Posterior cingulate gyrus (tissue), 11 donors: ENCODE measurements at places on chromosomes 12 and 14.

DNA sequence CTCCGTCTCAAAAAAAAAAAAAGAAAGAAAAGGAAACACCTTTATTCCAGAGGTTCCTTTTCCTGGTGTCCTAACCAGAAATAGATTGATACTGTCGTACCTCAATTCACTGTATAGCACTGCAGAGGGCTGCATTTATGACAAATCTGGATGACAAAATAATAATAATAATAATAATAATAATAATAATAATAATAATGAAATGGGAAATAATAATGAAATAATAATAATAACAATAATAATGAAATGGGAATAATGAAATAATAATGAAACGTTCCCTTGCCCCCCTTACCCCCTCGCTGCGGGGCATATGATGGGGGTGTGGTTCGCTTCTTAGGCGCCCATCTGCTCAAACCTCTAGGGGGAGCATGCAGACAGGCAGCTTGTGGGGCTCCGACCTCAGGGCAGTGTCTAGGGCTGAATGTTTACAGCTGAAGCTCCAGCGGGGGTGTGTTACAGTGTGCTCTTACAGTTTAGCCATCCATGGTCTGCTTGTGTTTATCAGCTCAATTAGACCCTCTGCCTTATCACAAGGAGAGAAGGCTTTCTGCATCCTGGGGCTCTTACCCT, 1088.3 kb upstream of the SEL1L start:
- no peak for DNase-seq

DNA sequence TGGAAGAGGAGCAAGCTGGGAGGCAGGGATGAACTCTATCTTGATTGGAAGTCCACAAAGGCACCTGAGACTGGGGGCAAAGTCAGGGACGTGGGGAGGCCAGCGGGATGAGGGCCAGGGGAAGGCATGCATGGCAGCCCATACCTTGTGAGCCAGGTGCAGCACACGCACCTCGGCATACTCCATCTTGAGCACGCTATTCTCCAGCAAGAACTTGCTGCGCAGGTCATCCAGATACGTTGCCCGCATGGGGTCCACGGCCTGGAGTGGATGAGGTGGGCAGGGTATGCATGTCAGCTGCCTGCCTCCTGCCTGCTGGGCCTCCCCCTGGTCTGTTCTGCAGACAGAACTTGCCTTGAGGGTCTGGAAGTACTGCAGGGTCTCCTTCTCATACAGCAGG, 3.9 kb downstream of the RABGGTA start:
- DNase-seq = no peak

GRCh38 chr12:109244073-109244472, 65.0 kb downstream of the FOXN4 start:
- DNase-seq = no peak

- no peak for DNase-seq
Observed at GRCh38 chr14:65791191-65791981, 378.9 kb downstream of the FUT8 start.

DNA sequence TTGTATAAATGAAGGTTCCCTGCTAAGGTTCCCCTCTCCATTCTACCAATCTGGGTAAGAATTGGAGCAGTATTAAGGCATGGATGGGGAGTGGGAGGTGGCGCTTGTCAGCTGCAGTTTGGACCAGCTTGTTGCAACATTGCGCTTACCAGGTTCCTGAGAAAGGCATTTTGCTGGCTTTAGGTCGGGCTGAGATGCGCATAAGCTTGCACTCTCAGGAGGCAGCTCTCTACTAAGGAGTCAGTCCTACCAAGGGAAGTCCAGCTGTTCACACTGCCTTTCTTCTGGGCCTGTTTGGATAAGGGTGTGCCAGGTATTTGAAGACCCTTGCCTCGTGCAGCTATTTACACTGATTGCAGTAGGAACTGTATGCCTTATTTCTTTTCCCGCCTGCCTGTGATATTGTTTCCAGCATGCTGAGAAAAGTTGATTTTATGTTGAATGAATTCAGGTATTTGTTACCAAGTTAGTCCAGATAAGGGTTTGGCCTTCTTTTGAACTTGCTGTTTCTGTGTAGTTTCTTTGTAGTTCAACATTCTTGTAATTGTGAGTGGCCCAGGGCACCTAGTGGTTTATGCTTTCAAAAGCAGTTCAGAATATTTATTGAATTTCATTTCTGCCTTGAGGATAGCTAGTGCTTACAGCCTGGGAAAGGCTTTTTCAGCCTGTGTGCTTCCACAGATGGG, 2.6 kb downstream of the MLEC start:
- no peak for DNase-seq

GRCh38 chr12:22287101-22287500, 47.4 kb downstream of the ST8SIA1 start:
- DNase-seq = no peak

- DNase-seq = no peak
Observed at GRCh38 chr14:89386212-89386886, 30.7 kb downstream of the FOXN3 start.

GRCh38 chr12:132399092-132400010, 70.0 kb upstream of the GALNT9 start:
- peak; percentile 76 for DNase-seq

DNA sequence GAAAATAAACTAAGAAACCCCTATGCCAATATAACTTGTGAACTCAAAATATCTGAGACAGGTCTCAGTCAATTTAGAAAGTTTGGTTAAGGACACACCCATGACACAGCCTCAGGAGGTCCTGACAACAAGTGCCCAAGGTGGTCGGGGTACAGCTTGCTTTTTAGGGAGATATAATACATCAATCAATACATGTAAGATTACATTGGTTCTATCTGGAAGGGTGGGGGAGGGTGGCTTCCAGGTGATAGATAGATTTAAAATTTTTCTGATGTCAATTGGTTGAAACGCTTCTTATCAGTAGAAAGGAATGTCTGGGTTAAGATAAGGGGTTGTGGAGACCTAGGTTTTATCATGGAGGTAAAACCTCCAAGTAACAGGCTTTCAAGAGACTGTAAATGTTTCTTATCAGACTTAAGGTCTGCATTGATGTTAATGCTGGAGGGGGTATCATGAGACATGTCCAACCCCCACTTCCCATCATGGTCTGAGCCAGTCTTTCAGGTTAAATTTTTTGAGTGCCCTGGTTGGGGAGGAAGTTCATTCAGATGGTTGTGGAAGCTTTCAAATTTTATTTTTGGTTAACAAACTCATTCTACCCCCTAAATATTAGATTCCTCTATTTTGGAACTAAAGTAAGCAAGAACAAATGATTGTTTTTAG, 82.0 kb upstream of the RASSF8 start:
- no peak for DNase-seq

GRCh38 chr12:103589517-103589916, 2.4 kb downstream of the STAB2 start:
- DNase-seq = no peak

GRCh38 chr12:27081668-27082111, 688 bp downstream of the C12orf71 start:
- no peak for DNase-seq

DNA sequence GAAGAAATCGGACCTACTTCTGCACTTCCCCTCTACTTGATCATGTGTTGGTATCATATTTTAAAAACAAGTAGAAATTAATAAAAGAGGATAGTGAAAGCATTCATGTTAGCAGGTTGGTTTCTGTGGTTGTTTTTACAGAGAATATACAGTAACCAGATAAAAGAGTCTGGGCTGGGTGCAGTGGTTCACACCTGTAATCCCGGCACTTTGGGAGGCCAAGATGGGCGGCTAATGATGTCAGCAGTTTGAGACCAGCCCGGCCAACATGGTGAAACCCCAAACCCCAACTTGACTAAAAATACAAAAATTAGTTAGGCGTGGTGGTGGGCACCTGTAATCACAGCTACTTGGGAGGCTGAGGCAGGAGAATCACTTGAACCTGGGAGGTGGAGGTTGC, 55.9 kb downstream of the LRP6 start:
- no peak for DNase-seq

GRCh38 chr12:18898470-18898869, 160.6 kb downstream of the CAPZA3 start:
- DNase-seq = no peak

- DNase-seq = no peak
Observed at GRCh38 chr14:86935241-86935885, 1057.6 kb downstream of the GALC start.

DNA sequence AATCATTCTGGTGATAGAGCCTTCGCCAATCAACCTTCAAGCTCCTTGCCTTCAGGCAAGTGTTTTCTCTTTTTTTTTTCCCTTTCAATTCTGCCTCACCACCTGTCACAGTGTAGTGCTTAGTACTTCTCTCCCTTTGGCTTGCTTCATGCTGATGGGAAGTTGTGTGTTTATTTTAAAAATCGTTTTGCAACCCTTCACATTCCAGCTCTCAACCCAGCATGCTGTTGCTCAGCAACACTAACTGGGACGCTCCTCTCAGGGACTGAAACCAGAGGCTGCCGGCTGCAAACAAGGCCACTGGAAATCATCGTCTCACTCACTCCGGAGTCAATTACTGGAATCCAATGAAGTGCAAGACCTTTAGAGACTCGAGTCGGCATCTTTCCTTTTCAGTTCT, 342.7 kb downstream of the PRKD1 start:
- peak; percentile 86 for DNase-seq

GRCh38 chr14:97250931-97251330, 453.7 kb downstream of the VRK1 start:
- DNase-seq = no peak

GRCh38 chr12:42173961-42174521, 29.4 kb upstream of the GXYLT1 start:
- no peak for DNase-seq

- DNase-seq = no peak
Observed at GRCh38 chr14:91339076-91339475, 78.5 kb downstream of the CCDC88C start.

- no peak for DNase-seq
Observed at GRCh38 chr12:2479851-2480535, 314.8 kb upstream of the FKBP4 start.

DNA sequence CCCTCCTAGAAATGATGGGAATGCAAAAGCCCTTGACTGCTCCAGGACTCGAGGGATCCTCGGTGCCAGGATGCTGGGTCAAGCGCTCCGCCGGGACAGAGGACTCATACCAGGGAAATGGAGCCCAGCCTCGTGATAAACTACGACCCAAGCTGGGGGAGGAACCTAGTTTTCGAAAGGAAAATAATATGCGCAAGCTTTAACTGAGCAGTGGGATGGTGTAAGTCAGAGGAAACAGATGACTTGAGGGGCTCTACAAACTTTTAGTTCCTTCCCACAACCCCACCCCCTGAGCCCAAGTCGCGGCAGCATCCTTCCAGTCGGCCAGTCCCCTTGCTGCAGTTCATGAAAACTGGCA, 654 bp upstream of the SUPT16H start:
- DNase-seq = no peak

GRCh38 chr12:27826076-27826475, 46.0 kb upstream of the MANSC4 start:
- DNase-seq = no peak

DNA sequence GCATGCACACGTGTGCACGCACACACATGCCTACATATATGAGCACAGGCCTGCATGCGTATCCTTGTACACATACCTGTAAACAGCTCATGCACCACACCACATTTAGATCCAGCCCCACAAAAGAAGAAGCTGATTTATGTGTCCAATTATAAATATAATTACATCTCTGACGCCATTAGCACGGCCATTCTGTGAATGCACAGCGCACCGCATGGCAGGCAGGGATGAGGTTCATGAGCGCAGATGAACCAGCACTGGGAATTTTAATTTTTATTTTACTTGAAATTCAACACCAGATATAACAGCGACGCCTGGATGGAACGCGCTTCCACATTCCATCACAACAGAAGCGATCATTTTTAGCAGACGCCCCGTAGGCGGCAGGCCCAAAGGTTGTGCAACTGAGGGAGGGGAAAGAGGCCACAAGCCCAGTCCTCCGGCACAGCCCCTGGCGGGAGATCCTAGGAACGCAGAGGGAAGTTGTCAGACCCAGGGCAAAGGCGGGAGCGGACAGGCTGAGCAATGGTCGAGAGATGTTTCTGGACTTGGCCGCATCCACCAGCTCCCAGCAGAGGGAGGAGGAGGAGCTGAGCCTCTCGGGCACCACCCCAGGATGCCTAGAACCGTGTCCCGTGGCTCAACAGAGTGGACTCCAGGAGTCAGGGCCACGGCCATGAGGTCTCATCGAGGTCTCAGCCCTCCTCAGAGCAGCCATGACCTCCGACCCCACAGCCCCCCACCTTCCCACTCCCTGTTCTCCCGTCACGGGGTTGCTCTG, 37.9 kb upstream of the GALNT9 start:
- DNase-seq = no peak

- DNase-seq = no peak
Observed at GRCh38 chr14:54177641-54178621, 218.9 kb upstream of the CDKN3 start.

- DNase-seq = peak; percentile 32
Observed at GRCh38 chr14:74257078-74257940, 18.1 kb downstream of the VSX2 start.

DNA sequence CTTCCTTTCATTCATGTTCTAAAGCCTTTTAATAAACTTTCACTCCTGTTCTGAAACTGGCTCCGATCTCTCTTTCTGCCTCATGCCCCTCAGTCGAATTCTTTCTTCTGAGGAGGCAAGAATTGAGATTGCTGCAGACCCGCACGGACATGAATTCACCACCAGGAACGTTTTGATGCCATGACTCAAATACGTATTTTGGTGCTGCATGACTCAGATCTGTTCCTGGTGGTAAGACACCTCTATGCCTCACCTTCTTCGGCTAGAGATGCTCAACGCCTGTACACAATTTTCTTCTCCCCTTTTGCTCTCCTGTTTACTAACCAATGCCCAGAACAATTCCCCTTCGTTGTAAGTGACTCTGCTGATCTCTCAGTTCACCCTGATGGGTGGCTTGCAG, 52.0 kb upstream of the RIMBP2 start:
- DNase-seq = no peak

DNA sequence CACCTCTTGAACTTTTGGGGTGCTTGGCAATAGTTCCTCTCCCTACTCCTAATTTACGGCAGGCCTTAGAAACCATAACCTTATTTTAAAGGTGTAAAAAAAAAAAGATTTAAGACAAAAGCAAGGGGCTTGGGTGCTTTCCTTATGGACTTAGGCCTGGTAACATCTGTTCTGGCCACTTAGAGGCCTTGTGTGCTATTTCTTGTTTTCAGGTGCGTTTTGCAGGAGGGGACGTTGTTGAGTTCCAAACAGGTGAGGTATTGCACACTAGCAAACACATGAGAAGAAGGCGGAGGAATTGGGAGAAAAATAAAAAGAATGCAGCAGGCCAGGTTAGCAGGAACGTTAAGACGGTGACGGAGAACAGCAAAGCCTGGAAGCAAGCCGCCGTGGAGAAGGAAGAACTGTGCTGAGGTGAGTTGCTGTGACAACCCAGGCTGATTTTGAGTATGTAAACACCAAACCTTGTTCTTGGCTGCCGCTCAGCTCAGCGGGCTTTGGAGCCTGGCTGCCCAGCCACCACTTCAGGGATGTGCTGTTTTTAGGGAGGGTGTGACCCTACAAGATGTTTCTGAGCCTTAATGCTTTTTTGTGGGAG, 17.3 kb downstream of the EMG1 start:
- DNase-seq = peak; percentile 71

GRCh38 chr14:75389679-75390078, 38.1 kb upstream of the JDP2 start:
- DNase-seq = no peak

GRCh38 chr12:119528241-119528640, 65.3 kb upstream of the TMEM233 start:
- DNase-seq = no peak

GRCh38 chr12:132503618-132504204, 13.8 kb downstream of the FBRSL1 start:
- DNase-seq = no peak

- DNase-seq = no peak
Observed at GRCh38 chr14:98606041-98606640, 665.9 kb downstream of the BCL11B start.
